ENCODE measurements at places on chromosomes 1 and 21.

GRCh38 chr1:38114241-38115026, 67.8 kb upstream of the POU3F1 start:
- no peak for DNase-seq

DNA sequence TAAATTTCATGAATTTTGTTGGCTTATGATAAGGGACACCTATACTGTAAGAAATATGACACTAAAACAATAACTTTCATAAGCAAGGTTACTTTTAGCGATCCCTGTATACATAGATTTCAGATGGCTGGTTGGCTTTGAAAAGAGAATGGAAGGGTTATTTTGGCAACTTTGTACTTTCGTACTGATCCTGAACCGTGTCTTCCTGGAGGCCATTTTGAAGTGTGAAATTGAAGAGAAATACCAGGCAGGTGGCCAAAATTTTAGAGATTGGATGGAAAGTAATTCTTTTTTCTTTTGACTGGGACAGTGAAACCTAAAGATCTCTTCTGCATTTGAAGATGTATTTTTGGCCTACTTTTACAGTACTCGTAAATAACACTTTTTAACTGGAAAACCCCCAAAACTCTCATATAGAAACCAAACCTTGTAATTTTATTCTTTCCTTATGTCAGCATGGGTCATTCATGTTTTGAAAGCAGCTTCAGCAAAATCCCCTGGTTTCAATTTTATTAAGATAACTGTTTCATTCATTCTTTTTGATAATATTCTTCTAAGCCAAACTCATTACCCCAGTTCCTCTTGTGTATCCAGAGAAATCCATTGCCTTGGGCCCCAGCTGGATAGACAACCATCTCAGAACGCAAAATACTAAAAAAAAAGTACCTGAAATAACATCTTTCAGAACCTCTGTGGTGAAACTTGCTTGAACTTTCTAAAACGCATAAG, 38.4 kb upstream of the ZNF281 start:
- DNase-seq = no peak

DNA sequence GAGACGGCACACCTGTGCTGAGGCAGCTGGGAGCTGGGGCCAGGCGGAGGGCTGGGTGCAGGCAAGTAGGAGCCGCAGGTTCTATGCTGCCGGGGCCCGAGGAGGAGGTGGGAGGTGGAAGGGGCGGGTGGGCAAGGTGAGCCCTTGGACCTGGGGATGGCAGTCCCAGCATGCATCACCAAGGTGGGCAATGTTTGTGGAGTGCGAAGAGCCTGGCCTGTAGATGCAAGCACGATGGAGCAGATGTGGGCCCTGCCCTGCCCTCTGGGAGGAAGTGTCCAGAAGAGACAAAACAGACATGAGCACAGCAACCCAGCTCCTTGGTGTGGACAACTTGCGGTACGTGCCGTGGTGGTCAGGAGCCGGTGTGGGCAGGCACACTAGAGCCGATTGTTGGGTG, 28.3 kb upstream of the AJAP1 start:
- no peak for DNase-seq

GRCh38 chr1:103541431-103541830, 15.9 kb downstream of the RNPC3 start:
- no peak for DNase-seq

DNA sequence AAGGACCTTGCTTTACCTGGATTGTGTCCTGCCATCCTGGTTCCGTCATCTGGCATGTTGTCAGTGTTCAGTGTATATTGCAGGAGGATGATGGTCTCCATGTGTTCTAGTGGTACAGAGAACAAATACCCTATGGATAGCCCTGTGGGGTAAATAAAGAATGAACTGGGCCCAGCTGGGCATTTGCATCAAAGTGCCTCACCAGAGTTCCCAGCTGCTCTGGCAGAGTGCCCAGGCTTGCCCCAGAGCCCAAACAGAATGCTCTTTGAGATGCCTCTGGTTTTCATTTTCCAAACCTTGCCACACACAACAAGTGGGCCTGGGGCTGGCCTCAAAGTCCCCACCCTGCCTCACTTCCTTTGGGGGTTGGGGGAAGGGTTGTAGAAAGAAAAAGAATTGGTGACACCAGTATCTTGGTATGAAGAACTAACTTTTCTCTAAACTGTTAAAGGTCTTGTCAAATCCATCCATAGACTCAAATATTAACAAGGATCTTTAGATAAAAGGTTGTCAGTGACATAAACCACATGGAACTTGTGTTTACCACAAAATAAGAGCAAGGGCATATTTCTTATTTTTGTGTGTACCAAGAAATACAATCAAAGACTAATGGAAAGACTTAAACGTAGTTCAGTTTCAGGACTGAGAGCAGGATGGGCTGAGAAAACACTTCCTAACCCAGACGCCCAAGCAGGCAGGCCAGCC, 82.2 kb downstream of the LMO4 start:
- peak; percentile 20 for DNase-seq

Data from urothelium cell line (cell line).